ENCODE measurements at places on chromosomes 1 and 21.

- DNase-seq, result no peak
These were observed 131.5 kb upstream of the CTTNBP2NL start for GRCh38 chr1:112264553-112264952.

DNA sequence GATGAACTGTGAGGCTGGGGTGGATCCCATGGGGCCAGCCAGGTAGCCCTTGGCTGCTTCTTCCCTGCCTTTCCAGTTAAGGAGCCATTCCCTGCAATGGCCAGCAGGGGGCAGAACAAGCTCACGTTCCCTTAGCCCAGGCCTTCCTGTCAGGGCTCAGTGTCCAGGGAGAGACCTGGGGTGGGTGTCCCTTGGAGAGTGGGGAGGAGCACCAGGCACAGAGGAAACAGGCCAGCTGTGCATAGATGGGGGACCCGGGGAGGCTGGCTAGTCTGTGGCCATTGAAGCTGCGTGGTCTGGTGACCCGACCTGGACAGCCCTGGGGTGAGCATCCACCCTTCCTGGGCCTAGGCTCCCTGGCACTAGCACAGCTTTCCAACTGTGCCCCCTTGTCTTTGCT, 13.2 kb upstream of the EPS8L3 start:
- DNase-seq, result peak; percentile 93

GRCh38 chr1:7107109-7107830, 322.0 kb downstream of the CAMTA1 start:
- DNase-seq, result no peak

DNA sequence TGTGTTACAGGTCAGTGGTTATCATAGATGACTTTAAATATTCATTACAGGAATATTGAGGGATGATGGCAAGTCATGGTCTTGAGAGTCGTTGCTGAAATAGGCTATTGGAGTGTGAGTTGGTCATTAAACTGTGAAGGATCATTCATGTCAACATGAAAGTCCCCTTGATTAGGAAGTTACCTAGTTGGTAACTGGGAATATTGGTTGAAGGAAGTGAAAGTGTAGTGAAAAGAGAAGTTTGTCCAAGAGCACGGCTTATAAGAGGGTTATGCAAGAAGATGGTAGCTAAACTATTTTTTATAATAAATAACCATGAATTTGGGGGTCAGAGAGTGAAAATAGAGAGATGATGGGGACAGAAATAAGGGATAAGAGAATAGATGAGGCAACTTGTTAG, 16.9 kb downstream of the CRB1 start:
- no peak for DNase-seq

DNA sequence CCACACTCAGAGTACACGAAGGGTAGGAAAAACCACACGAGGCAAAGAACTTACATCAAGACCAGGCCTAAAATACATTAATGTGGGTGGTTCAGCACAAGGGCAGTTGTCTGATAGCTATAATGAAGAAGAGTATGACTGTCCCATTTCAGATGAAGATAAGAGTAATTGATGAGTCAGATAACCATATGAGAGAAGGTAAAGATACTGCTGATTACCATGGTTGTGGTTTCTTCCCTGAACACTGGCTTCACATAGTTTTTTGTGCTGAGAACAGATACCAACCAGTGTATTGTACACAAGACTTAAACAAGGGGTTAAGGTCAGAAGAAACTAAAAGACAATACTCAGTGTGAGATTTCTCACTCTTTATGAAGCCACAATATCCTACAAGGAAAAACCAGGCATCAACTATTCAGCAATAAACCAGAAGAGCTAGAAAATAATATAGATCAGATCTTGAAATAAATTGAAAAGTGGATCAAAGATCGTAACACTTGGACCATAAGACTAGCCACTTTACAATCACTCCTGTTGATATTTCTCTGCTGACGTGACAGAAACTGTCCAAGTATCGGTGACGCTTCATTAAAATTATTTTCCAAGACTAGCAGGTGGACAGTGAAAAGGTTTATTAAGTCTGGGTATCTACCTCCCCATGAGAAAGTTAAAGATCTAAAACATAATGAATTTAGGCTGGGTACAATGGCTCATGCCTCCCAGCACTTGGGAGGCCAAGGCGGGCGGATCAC, 28.6 kb downstream of the PUM1 start:
- no peak for DNase-seq

DNA sequence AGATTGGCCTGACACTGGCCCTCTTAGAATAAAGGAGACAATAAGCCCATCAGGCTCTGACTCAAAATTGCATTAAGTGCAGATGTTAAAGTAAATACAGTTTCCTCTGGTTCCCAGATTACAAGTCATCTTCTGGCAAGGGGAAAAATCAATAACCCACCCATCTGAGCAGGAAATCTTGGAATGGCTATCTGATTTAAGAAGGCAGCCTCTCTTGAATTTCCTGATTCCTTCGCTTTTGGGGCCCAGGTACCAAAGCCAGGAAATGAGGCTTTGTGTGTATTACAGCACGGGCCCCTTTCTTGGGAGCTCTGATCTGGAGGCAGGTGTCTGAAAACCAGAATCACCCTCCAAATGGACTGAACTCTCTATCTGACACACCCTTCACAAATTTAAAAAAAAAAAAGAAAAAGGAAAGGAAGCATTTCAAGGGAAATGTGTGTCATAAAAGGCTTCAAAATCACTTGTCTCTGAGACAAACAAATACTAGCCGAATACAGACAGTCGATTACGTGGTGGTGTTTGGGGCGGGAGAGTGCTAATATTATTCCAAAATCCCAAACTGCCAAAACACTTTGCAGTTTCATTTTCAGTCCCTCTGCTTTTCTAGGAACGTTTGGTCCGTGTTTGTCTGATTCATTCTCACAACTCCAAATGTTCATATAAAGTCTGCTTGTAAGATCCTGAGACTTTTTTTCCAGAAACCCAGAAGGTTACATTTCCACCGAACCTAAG, 240.9 kb upstream of the CAMK1G start:
- no peak for DNase-seq

DNA sequence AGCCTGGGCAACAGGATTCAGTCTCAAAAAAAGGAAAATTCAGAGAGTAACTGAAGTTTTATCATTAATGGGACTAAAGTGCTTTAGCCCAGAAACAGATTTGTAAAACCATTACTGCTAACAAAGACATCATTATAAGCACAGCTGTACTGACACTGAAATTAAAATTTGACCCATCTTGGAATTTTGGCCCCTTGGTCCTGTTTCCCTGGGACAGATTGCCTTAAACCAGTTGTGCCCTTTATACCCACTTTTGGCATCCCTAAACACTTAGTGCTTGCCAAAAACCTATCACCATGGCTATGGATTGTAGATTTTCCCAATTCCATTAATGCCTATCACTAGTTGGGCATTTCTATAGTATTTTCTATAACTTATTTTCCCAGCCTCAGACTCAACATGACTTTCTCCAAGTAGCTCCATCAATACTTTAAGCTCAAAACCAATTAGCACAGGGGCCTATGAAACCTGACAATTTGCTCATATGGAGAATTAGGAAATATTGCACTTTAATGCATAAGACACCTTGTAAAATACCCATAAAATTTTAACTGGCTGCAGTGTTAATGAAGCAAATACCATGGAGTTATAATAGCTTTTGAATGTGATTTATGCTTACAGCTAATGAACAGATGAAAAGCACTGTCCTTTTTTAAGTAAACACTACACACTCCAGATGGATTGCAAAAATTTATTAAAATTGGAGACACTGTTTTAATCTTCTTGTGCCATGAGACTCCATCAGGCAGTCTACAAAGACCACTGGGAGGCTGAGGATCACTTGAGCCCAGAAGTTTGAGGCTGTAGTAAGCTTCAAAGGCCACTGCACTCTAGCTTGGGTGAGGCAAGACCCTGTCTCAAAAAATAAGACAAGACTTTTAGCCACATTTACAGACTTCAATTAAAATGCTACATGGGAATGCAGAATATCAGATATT, 4.3 kb downstream of the GAS5 start:
- no peak for DNase-seq

- DNase-seq, result peak; percentile 41
These were observed 65.4 kb downstream of the VWA5B1 start for GRCh38 chr1:20355828-20356735.

- DNase-seq, result no peak
These were observed 125.4 kb downstream of the KCNJ6 start for GRCh38 chr21:37790905-37791304.

DNA sequence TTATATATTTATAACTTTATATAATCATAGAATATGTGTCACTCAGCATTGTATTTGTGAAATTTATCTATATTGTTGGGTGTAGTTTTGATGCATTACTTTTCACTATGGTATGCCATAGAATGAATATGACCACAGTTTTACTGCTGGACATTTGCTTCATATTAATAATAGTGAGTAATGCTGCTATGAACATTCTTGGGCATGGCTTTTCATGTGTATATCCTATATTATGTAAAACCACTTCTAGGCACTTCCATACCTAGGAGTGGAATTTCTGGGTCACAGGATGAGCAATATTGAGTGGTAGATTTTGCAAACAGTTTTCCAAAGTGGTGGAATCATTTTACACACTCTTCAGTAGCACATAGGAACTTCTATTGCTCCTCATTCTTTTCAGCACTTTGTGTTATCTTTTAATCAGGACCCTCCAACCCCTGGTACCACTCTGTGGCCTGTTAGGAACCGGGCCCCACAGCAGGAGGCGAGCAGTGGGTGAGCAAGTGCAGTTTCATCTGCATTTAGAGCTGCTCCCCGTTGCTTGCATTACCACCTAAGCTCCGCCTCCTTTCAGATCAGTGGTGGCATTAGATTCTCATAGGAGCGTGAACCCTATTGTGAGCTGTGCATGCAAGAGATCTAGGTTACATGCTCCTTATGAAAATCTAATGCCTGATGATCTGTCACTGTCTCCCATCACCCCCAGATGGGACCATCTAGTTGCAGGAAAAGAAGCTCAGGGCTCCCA, 56.0 kb upstream of the CNIH3 start:
- DNase-seq, result no peak

GRCh38 chr1:1947493-1947892, 28.4 kb upstream of the TMEM52 start:
- DNase-seq, result peak; percentile 35

DNA sequence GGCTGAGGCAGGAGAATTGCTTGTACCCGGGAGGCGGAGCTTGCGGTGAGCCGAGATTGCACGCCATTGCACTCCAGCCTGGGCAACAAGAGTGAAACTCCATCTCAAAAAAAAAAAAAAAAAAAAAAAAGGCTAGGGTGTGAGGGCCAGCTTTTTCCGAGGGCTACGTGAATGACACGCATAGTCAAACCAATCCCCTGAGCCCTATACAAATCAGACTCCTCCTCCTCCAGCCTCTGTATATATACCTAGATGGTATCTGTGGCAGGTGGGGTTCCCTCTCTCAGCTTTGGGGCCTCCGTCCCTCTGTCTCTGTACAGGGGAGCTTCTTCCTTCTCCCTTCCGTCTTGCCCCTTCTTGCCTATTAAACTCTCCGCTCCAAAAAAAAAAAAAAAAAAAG, 6.7 kb downstream of the S100A16 start:
- DNase-seq, result peak; percentile 22

DNA sequence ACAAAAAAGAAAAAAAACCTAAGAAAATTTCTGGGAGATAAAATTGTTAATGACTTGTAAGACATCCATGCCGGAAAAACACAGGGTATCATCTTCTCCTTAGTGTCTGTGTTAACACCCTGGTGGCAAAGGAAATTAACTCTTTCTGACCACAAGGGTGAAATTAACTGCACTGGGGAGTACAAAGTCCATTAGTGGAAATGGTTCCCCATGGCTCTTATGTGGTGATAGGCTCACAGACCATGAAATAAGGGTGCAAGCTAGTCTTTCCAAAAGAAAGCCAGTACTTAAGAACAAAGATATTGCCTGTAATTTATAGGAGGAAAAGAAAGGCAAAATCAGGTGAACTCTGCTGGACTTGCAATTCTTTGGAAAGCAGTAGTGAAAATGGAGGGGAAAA, 185.4 kb downstream of the LRRIQ3 start:
- no peak for DNase-seq

DNA sequence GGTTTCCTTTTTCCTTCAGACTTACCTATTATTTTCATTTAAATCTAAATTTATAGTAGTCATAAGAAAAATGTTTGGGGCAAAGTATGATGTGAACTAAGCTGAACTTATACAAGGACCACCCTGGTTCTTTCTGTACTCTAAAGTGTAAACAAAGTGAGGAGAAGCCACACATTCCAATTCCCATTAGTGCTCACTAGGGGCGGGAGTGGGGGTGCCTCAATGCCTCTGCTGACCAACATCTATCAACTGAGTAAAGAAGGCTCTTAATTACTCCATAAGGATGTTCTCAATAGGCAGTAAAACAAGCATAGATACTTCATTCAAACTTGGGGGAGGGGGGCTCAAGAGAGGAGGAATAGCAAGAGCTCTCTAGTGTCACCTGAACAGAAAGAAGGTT, 151.7 kb downstream of the CDC42BPA start:
- DNase-seq, result no peak

All from spleen (tissue), 13 donors.